PC-9 (cell line): ENCODE measurements at places on chromosomes 13 and 19. TPM values are rescaled to one million over a fixed set of nuclear protein-coding genes. Genes with fewer than 3 reads are reported as not detected.
A peak's percentile ranks its signal among the peaks of the same experiment; 100 is the strongest.

The FXYD3 gene
- 240 and 287 TPM in 2 replicates for total RNA-seq

- DNase-seq = peak; percentile 44
Measured at GRCh38 chr19:48342841-48343540, 17.6 kb downstream of the EMP3 start.

The SHC2 gene
- 0.70 and 0.73 TPM in 2 replicates for total RNA-seq

DNA sequence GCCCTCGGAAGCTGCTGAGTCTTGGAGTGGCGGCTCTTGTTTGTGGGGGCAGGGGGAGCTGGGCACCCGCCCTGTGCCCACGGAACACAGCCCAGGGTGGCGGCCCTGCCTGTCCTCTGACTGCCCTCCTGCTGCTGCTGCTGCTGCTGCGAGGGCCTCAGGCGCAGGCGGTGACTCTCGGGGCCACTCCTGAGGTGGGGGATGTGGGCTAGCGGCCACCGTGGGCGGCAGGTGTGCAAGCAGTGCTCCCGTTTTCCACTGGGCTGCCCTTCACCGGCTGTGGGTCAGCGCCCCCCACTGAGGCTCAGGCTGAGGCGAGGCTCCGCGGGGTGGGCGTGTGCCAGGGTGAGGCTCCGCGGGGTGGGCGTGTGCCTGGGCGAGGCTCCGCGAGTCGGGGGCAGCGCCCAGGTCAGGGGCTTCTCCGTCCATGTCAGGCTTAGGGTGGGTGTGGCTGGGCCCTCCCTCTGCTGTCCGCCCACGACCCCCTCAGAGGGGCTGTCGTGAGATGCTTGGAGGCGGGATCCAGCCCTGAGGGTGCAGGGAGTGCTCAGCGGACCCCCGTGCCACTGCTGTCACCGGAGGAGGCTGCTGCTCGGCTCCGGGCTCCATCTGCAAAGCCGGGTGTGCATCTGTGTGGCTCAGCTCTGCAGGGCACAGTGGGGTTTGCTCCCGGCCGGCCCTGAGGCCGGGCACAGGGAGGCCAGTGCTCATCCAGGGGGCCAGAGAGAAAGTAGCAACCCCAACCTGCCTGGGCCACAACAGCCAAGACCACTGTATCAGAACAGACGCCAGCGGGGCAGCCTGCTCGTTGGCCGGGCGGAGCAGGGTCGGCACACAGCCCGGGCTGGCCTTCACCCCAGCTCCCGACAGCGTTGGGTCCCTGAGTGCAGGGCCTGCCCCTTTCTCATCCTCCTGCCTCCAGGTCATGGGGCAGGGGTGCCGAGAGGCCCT lies 14.5 kb downstream of the CSNK1G2 start:
- DNase-seq = no peak

The C19orf85 gene
- 0.73 and 0.74 TPM in 2 replicates for total RNA-seq

GRCh38 chr19:795691-796581 lies 1.3 kb upstream of the PTBP1 start:
- no peak for DNase-seq

GRCh38 chr19:9727644-9728043 lies 40.9 kb downstream of the ZNF846 start:
- DNase-seq = no peak
